ENCODE measurements at places on chromosomes 6 and 20. TPM values are rescaled to one million over a fixed set of nuclear protein-coding genes. Genes with fewer than 3 reads are reported as not detected.

The C6orf15 gene
- not detected for total RNA-seq

The MYCT1 gene
- 4.4 TPM for total RNA-seq

The DYNLT2 gene
- total RNA-seq = 2.5 TPM

The LGSN gene
- under 0.01 TPM for total RNA-seq

The TBXT gene
- total RNA-seq = not detected

The PDE7B gene
- 27.5 TPM for total RNA-seq

The CSTF1 gene
- total RNA-seq = 27.2 TPM

The PRKN gene
- total RNA-seq = 10.8 TPM
